ENCODE measurements at places on chromosomes 6 and 20.

DNA sequence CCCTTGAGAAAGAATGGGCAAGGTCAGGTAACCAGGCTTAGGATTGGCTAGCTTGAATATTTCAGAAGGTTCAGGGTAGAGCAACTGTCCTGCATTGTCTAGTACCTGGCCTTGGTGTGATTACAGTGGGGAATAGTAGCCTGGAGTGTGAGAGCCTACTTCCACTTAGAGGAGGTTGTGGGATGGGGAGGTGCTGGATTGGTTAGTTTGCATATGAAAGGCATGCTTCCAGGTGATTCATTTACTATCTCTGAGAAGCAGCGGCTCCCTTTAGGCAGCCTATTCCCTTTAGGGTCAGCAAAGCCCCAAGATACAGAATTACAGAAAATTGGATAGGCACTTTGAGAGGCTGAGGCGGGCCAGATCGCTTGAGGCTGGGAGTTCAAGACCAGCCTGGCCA is 25.0 kb upstream of the SCGN start:
- DNase-seq: no peak

- DNase-seq: peak; percentile 5
Observed at GRCh38 chr20:18090044-18090443, 32.3 kb upstream of the OVOL2 start.

DNA sequence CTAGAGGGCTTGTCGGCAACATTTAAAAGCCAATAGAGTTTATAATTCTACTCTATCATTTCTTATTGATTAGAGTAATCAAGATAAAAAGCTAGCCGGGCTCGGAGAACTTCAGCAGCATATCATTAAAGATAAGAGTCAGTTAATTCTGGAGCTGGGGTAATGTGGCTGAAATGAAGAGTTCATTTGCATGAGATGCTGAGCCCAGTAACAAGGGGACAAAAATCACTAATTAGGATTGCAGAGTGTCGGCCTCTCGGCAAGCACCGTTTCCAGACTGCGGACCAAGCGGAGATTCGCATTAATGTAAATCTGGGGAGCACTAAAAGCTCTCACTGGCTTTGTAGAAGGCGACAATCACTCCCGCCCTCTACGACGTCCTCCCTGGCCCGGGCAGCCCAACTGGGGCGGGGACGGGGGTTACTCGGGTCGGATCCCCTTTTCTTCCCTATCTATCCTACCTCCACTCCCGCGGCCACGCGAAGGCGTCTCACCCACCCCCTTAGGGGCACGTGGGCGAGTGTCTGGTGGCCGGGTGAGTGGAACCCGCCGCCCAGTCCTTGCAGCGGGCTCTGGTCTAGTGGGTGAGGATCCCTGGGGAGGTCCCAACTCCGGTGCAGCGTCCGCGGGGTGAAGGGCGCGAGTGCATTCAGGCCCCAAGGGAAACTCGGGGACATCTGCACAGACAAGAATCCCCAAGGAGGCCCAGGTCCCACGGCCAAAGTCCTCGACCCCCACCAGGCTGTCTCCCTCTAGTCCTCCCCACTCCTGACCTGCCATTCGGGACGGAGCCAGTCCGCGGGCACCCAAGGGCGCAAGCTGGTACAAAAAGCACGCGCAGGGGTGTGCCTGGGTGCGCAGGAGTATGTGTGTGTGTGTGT is 42.2 kb upstream of the OSTM1 start:
- no peak for DNase-seq

DNA sequence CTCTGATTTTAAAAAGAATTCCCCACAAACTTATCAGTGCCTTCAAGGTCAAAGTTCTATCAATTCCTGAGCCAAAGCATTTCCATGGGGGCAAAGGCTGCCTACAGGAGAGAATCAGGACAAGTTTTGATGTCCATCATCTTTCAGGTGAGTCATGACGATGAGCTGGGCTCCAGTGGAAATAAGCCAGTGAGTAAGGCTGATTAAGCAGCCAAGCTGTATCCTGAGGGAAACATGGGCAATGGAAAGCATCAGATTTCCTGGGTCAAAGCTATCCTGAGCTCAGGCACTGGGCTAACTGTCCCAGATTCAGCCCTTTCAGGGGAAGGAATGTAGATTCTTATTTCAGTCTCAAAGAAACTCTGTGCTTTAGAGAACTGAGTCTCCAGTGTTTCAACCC is 377.4 kb downstream of the CD109 start:
- peak; percentile 76 for DNase-seq

DNA sequence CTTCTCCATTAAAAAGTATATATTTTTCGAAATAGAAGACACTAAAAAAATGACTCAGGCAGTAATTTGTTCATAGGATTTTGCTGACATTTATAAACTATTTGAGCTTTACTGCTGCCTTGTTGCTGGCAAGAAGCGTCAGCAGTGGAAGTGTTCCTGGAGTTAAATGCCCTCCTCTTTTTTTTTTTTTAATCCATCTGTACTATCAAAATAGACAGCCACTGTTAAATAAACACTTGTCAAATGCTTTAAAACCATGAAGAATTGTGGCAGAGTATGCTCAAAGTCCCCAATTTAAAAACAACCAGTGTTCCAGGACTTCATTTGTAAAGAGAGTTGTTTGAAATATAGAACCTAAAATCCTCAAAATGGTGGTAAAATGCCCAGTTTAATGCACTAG is 253.8 kb downstream of the NKAIN2 start:
- DNase-seq: no peak

DNA sequence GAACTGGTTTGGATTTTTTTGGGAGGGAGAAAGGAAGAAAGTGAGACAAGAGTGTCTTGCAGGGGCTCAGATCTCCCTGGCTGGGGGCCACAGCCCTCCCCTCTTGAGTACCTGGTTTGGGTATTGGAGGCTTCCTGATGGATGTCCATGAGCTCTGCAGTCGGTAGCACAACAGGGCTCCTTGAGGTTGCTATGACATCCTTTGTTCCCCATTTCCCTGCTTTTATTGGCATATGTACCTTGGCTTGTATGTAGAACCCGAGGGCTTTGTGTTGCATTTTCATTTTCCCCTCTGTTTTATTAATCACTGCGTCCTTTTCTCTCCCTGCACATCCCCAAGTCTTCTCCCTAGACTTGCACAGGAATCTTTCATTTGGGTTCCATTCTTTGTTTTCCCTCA is 355.5 kb upstream of the TSHZ2 start:
- no peak for DNase-seq
